NCI-H2227 treated with DMSO at 0.1 percent for 48 hours (cell line): ENCODE measurements at places on chromosomes 13 and 19.

DNA sequence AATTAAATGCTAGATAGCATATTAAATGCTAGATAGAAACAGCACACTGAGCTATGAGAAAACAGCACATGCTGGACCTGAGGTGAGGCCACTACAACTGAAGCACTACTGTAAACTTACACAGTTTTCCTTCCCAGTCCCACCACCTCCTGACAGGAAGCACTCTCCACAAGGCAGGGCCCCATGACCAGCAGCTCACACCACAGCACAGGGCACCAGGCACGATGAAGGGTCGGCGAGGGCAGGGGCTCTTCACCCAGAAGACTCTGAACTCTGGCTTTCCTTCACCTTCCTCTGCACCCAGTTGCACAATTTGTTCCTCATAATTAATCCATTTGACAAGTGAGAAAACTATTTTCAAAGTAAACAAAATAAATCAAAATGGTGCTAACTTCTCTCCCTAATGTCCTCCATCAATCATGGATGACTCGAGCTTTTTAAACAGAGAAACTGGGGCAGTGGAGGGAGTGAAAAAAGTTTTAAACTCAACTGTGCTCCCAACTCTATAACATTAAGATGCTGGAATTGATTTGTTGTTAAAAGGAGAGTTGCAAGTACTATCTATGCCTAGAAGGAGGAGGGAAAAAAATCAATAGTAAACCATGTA, 568.7 kb downstream of the UQCRFS1 start:
- DNase-seq, result no peak

GRCh38 chr13:34356686-34357434, 538.9 kb downstream of the RFC3 start:
- DNase-seq, result no peak

DNA sequence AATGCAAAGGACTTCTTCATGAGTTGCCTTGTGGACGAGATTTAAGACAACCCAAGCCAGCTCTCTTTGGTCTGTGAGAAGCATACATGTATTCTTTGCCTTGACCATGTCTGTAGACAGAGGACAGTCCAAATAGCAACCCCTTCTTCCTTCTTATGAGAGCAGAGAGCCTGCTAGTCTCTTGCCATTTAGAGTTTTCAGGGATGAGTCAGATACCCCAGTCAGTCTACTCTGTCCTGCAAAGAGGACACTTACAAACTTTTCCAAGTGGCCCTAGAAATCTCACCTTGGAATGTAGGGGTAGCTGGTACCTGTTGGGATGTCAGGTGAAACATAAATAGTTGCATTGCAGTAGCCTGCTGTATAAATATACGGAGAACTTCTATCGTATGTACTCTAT, 36.7 kb downstream of the DNAJC3 start:
- DNase-seq, result no peak

GRCh38 chr13:87674247-87674738, 3.1 kb downstream of the SLITRK5 start:
- DNase-seq, result peak; percentile 38

DNA sequence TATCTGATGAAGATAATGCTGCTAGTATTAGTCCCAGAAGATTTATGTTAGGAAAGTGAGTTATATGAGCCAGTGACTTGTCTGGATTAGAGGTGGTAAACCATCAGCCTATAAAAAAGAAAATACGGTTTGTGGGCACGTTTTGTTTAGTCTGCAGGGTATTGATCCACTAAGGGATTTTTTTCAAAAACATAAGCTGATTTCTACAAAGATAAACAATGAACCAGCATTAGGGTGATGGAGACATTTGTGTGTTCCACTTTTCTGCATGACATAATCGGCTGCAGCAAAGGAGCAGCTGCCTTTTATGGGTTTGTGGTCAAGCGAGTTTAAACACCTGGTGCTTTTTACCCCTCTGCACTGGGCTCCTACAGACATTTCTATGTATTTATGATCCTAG, 836.4 kb upstream of the GPC6 start:
- no peak for DNase-seq

DNA sequence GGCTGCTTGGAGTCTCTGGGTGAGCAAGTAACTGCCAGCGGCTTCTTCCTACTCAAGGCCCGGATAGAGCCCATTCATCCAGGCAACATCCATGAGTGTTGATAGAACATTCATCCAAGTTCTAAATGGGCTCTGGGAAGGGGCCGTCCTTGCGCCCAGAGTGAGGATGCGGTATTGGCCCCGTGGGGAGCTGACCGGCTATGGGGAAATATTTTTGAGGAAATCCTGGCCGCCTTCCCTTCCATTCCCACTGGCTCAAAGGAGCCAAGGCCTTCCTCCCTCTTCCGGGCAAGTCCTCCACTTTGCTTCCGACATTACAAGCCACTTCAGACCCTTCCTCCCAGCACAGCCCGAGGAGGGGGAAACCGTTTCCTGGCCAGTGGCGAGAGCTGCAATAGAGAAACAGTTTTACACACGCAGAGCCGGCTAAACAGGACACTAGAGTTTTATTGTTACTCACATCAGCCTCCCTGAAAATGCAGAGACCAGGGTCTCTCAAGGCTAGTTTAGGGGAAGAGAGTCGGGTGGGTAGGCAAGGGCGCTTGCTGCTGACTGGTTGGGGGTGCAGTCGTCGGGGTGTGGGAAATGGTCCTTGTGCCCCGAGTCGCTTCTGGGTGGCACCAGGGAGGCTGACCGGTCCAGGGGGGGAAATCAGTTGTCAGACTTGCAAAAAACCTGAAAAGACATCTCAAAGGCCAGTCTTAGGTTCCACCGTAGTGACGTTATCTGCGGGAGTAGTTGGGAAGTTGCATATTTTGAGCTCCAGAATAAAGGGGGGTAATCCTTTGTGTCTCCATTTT, 37.5 kb downstream of the C13orf46 start:
- no peak for DNase-seq

DNA sequence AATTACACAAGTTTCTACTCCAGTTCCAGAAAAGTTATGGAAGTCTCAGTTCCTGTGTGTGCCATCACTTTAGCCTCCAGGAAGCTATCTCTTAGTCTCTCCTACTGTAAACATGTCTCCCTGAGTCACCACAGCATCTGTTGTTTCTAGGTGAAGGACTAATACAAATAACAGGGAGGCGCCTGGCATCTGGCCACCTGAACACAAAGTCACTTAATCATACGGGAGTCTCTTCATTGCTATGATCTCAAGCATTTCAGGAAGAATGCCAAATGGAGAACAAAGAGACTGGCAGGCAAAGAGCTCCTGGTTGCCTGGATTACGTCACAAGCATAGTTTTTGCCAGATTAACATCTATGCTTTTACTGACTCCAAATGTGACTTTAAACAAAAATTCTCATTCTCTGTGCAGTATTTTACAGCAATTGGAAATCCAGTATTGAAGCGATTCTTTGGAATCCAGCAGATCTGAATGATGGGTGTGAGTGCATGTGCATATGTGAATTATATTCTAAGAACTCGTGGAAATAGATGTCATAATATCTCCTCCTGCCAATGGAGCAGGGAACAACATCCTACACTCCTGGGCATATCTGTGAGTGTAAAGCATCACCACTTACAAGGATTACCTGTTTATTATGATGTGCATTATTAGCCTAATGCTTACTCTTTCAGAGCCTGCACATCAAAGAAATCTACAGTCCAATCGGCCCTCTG, 572.8 kb downstream of the PCDH9 start:
- DNase-seq, result peak; percentile 71

GRCh38 chr13:19591864-19592263, 30.5 kb upstream of the TPTE2 start:
- DNase-seq, result no peak

- no peak for DNase-seq
Observed at GRCh38 chr13:46232281-46232680, 20.6 kb downstream of the LRRC63 start.
